ENCODE measurements at places on chromosomes 1 and 21.
A peak's percentile ranks its signal among the peaks of the same experiment; 100 is the strongest.

DNA sequence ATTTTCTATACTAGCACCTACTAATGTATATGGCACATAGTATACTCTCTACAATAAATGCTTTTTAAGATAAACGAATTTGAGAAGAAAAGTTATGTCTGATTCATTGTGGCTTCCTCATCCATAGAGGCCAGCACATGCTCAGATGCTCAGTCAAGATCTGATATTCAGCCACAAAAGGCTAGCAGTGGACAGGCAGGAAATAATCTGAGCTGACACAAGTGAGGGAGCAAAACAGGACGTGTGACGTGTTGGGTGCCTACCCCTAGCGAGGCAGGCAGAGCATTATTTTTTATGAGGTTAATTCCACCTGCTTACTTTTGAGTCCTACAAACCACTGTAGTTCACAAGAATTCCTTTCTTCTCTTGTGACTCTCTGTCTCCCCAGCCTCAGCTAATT is 550.9 kb downstream of the SMYD3 start:
- peak; percentile 14 for DNase-seq

DNA sequence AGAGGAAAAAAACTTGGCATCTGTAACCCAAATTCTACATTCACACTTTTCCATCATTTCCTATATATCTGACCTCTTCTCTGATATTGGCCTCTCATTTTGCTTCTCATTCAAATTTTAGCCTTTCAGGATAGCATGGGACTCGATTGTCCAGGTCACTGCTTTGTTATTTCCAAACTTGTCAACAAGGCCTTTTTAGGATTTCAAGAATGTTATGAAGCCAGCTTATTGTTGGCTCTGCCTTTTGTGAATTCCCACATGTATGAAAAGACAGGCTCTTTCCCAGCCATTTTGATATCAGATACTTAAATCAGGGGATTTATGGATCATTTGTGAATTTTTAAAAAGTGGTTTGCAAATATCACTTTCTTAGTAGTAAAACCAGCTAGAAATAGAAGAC is 663.5 kb downstream of the NCAM2 start:
- DNase-seq: no peak

DNA sequence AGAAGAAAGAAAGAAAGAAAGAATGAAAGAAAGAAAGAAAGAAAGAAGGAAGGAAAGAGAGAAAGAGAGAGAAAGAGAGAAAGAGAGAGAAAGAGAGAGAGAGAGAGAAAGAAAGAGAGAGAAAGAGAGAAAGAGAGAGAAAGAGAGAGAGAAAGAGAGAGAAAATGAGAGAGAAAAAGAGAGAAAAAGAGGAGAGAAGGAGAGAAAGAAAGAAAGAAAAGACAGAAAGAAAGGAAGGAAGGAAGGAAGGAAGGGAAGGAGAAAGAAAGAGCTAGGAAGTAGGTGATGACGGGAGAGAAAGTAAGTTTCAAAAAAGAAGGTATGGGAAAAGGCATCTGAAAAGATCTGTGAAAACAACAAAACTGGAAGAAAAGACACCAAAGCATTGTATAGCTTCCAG is 72.0 kb downstream of the GRIK1 start:
- no peak for DNase-seq

DNA sequence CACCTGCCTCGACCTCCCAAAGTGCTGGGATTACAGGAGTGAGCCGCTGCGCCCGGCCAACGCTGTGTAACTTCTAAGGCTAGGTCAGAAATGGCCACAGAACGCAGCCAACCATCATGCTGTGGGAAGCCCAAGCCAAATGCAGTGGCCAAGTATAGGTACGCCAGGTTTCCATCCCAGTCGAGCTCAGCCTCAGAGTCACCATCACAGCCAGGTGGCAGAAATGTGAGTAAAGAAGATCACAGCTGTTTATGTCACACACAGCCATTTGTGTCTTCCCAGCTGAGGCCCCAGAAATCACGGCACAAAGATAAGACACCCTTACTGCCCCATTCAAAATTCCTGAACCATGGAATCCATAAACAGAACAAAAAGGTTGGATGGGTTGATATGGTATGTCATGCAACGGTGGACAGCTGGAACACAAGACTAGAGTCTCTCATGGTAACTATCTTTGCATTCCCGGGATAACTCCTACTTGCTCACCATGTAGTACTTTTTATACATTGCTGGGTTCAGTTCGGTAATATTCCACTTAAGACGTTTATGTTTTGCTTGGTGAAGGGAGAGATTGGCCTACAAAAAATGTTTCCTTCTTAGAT is 84.3 kb downstream of the SLC45A1 start:
- no peak for DNase-seq

GRCh38 chr1:92709738-92710137 is 75.2 kb downstream of the EVI5 start:
- no peak for DNase-seq

GRCh38 chr21:14054682-14055081 is 156.1 kb downstream of the LIPI start:
- no peak for DNase-seq

DNA sequence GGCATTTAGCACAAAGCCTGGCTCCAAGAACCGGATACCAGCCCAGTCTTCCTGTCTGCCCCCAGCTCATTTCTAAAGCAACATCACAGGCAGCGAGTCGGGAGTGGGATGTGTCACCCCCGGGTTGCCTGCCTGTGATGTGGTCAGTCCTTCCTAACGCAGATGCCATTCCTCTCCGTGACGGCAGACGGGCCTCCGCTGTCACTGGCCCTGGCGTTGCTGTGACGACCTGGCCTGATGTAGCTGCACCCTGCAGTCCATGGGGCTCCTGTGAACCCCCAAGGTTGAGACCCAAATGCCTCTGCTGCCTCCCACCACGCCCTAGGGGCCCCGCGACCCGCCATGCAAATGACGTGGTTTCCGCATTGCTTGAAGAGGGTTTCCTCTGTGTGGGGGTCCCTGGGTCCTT is 12.3 kb downstream of the TNFRSF1B start:
- DNase-seq: no peak

GRCh38 chr1:205572421-205572820 is 59.4 kb downstream of the ELK4 start:
- DNase-seq: no peak

- DNase-seq: no peak
These were observed 5.7 kb upstream of the SH2D1B start for GRCh38 chr1:162417650-162418049.

DNA sequence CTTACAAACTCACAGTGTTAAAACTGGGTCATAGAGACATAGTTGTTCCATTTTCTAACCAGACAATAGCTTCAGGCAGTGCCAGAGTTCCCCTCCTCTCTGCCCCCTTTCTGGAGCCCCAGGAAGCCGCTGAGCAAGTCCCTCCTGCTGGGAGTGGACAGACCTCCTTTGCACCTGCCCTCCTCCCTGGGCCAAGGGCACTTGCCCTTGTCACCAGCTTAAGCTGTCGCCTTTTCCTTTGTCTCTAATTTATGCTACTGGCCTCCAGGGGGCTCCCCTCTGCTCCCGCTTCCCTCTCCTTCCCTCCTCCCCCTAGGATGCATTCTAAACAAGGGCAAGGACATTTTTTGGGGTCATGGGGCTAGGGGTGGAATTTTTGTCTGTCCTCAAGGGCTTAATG is 182.4 kb downstream of the MIS18A start:
- DNase-seq: peak; percentile 26

DNA sequence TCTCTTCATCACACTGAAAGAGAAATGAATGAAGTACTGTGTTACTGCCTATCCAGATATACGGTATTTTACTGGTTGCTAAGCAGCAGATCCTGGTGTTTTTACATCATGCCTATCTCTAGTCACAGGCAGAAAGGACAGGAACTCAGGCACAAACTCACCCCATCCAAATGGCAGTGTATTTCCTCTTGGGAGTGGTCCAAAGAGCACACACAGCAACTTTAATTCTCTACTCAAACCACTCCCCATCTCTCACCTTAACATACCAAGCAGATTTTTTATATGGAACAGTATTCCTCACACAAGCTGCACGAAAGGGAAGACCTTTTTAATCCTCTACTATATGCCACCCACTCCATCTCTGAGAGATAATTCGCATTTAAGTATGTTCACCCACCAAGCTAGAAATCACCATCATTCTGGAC is 27.3 kb downstream of the EIF4G3 start:
- DNase-seq: no peak

All from NAMALWA (cell line).